Activated naive CD8-positive, alpha-beta T cell treated with anti-CD3 and anti-CD28 coated beads, Interleukin-2, amount 10 ng/mL, durations not matched to agents 7 days and 5 days (primary cell): ENCODE measurements at places on chromosomes 4 and X. TPM values are rescaled to one million over a fixed set of nuclear protein-coding genes. Genes with fewer than 3 reads are reported as not detected.

NRK gene
- total RNA-seq, result not detected

SPANXN3 gene
- not detected for total RNA-seq

SH3D19 gene
- total RNA-seq, result not detected

ADGRG2 gene
- not detected for total RNA-seq

GAGE12H gene
- not detected for total RNA-seq

SLC10A6 gene
- not detected for total RNA-seq

ASMT gene
- not detected for total RNA-seq

PCYT1B gene
- total RNA-seq, result 0.17 TPM

FAM149A gene
- 1.4 TPM for total RNA-seq

GAGE2A gene
- not detected for total RNA-seq

ATP1B4 gene
- not detected for total RNA-seq

GRCh38 chrX:133804072-133804471 lies 181.3 kb downstream of the GPC3 start:
- DNase-seq, result no peak

DNA sequence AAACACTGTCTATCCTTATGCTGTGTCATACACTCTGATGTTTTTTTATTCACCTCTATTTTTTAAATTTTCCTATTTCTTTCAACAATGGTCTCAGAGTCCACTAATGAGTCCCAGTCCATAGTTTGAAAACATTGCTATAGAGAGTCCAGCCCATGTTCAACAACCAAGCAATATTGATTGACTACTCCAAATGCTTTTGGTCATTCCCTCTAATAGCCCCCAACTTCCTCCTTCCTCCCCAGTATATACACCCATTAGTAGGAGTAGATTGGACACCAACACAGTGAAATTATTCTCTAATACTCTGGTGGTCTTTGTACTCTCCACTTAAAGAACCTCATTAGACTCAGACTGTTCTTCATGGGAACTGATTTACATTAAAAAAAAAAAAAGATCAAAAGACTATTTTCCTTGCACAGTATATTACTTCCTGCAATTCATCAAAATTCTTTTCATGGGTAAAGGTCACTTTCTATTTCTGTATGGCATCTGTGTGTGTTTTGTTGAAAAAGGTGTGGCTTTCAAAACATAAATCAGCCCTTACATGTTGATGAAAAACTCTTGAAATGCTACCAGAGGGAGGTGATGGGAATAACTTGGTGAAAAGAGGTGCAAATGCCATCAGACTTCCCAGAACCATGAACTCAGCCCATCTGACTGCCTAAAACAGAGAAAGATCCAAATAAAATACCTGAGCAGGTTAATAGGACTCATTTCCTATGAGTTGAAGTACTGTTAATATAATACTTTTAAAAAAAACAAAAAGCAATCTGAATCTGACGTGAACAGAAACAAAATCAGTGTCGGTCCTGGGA lies 250.3 kb upstream of the KLF3 start:
- no peak for DNase-seq

GRCh38 chr4:147768113-147768512 lies 36.2 kb downstream of the ARHGAP10 start:
- no peak for DNase-seq

DNA sequence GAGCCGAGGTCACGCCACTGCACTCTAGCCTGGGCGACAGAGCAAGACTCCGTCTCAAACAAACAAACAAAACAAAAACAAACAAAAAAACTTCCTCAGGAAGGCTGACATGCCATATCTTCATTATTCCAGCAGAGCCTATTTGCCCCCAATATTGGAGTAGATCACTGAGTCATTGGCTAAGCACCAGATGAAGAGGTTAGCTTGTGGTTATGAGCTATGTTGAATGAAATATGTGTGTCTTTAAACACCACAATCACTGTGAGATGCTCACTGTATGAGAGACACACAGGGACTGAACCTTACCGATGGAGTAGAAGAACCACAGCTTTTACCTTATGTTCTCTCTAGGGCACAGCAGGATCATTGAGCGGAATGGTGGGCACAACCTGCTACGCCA lies 122.1 kb upstream of the EOLA2 start:
- DNase-seq, result no peak

DNA sequence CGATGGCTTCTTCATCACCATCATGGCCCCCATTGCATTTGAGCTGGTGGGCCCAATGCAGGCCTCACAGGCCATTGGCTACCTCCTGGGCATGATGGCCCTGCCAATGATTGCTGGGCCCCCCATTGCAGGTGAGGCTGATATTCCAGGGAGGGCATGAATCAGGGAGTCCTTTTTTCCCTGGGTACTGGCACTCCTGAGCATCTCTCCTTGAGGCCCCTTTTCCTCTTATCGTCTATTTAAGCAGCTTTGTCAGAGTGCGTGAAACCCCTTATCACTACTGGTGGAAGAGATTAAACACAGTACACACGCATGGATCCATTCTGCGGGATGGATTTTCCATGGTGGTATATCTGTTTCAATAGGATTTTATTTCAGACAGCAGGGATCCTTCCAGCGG lies 85.1 kb downstream of the RLIM start:
- no peak for DNase-seq

GRCh38 chr4:163866728-163867315 lies 372.3 kb downstream of the TMA16 start:
- DNase-seq, result no peak

DNA sequence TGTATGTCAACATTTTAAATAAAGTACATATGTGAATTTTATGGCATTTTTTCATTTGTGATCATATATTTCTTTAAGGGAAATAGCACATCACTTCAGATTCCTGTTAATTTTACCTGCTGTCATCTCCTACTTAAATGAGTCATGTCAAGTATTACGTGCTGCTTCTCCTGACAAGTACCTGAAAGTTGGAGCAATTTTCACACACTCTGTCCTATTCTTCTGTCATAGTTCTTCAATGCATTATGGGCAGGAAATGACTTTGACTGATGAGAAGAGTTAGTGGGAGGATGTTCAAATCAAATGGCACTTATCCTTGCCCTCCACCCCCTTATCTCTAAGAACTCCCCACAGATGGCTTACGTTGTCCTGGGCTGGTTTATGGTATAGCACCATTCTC lies 64.2 kb upstream of the SYTL5 start:
- no peak for DNase-seq

GRCh38 chrX:115344885-115345614 lies 55.5 kb downstream of the LUZP4 start:
- no peak for DNase-seq

GRCh38 chr4:155497306-155497705 lies 120.5 kb upstream of the MAP9 start:
- no peak for DNase-seq

DNA sequence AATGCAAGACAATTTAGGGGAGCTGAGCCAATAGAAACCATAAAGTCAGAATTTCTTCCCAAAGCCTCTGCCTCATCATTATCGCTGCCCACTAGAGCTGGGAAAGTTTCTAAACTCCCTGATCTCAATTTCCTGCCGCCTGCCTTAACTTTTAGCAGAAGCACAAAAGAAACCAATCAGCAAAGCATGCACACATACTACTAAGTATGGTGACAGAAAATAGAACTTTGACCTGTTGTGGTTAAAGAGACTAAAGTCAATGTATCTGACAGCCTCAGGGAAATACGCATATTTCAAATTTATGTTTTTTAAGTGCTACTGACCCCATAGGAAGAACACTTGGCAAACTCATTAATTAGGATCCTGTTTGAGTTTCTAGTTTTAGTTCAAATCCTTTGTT lies 10.1 kb downstream of the STK26 start:
- no peak for DNase-seq

GRCh38 chr4:124201636-124202035 lies 510.9 kb downstream of the ANKRD50 start:
- DNase-seq, result no peak

DNA sequence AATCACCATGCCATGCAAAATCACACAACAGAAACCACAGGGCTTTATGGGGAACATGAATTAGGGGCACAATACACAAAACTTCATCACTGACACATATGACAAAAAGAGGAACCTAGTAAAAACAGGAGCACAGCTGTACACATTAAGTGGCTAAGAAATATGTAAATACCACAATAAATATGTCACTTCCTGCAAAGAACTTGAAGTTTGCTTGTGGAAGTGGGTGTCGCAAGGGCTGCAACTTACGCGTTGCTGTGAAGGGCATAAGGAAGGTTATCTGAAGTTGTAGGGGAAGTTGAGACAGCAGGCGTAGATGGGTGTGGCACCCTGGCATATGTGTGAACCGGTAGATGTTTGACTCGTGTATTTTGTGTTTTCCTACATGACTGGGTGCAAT lies 42.4 kb downstream of the CLCN4 start:
- no peak for DNase-seq

- no peak for DNase-seq
Measured at GRCh38 chr4:167785523-167785922, 306.8 kb upstream of the ANXA10 start.

GRCh38 chr4:92128676-92129075 lies 175.1 kb upstream of the GRID2 start:
- DNase-seq, result no peak

DNA sequence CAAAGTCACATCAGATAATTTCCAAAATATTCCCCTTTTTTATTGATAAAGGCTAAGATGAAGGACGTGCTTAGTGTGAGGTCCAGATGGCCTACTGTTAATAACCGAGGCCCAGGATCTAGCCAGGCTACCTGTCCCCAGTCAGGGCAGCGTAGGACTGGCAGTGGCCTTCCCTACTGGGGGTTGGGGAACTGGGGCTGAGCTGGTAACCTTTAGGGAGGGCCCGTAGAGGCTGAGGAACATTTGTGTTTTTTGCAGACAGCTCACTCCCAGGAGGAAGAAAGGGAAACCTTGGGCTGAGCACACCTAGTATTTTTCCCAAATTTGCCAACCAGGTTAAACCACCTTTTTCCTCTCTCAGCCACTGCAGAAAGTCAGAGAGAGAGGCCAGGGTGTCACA lies 59.1 kb downstream of the KLF3 start:
- DNase-seq, result no peak

DNA sequence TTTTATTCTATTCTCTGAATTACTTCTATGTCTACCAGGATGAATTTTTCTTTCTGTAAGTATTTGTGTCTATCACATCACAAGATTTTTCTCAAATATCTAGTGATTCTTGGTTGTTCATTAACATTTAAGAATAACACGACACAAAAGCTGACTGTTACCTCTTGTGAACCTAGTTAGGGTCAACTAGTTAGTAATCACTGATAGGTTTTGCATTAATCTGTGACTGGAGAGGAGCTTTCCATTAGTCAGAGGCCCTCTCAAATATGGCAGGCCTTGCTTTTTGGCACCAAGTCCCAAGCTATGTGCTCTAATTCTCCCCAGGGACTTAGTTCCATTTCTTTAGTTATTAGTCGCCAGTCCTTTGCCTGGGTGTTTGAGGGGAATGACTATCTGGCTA lies 259.2 kb downstream of the CFAP299 start:
- DNase-seq, result no peak

- DNase-seq, result no peak
Measured at GRCh38 chr4:67250131-67250896, 295.0 kb downstream of the CENPC start.

GRCh38 chr4:144820728-144821085 lies 174.8 kb downstream of the HHIP start:
- DNase-seq, result no peak

DNA sequence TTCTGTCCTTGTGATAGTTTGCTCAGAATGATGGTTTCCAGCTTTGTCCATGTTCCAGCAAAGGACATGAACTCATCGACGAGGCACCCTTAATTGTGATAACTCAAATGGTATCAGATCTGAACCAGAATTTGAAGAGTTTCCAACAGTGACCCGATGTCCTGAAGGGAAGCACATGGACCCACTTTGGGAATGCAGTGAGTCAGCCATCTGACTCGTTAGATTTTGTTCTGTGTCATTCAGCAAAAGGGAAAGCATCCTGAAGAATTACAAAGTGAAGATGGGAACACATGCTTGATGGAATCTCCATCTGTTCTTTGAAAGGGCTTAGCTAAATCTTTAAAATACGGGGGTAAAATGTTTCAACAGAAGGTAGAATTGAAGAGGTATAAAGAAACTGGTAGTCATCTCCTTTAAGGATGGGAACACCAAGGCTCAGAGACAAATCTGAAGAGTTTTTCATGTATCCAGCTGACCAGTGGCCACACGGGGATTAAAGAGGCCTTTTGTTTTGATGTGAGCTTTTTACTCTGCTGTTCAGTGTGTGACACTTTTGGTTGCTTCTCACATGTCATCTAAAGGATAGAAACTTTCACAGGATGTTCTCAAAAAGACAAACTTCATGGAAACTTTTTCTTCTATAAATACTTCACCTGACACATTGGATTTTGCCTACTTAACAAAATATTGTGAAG lies 393.8 kb downstream of the INPP4B start:
- DNase-seq, result no peak

DNA sequence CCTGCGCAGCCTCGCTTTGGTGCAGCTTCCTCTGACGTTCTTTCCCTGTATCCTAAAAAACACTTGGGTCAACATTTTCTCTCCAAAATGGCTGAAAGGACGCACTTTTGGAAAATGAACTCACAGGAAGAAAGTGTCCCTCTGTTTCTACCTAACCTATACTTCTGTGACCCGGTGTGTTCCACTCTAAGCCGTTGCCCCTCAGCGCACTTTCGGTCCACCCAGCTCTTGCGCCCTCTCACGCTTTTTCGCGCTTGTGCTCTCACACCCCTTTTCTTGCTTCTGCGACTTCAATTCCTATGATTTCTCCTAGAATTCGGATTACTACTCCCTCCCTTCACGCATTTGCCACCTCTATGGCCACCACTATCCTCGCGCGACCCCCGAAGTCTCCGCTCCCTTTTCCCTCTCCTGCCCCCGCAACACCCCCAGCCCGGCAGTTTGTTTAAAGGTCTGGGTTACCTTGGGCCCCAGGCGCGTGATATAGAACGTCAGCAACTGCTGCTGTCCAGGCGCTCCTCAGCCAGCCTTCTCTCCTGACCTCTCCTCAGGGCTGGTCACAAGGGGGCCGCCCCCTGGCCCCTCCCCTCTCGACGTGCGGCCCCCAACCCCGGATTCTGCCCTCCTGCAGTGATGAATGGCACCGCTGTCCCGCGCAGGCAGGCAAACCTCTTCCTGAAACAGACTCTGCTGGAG lies at the start of gene USP51:
Gene USP51, minus strand, starts transcription at position 535 of the 696 bp plus-strand sequence. CDS start 909 bp downstream, outside the sequence.
- DNase-seq, result peak; percentile 36

GRCh38 chrX:104929324-104929723 lies 291.2 kb downstream of the TEX13A start:
- no peak for DNase-seq

DNA sequence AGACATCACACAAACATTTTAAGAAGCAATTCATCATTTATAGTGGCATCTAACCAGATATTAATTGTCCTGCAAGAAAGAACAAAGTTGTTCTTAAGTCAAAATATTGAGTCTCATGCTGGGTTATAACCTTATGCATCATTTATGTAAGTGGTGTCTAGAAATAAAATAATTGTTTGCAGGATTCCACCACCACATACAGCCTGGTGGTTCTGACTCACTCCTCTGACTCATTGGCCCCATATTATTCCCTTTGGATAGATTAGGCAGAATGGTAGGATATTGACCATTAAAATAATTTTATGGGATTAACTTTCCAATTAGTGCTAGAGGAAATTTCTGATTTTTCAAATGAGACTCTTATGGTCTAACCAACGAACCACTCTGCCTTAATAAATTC lies 384.5 kb downstream of the GRXCR1 start:
- no peak for DNase-seq
